Body of pancreas (tissue), 4 donors: ENCODE measurements at places on chromosomes 3 and 15. TPM values are rescaled to one million over a fixed set of nuclear protein-coding genes. Genes with fewer than 3 reads are reported as not detected.

DNA sequence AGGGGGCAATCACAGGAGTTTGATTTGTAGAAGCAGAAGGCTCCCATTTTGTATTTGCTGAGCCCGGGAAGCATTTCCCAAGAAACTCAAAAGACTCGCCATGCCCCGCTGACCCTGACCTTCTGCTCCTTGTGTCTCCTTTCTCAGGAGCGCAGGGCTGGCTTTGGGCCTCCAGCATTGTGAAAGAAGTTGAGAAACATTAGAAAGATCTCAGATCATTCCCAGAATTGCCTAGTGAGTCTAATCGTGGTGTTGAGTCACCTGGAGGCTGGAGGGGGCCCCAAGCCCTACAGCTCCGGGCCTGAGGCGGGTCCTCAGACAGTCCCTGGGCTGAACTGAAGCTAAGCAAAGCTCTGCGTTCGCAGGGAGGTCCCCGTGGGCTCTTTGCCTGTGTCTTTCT, 10.9 kb upstream of the PIGZ start:
- no peaks in the 10 kb centered on the region for H3K36me3 ChIP-seq
- no peak for DNase-seq
- no peak overlapping the region for H3K27ac ChIP-seq
- H3K4me1 ChIP-seq: peaks cover 6% of the 10 kb centered on the region
- H3K27me3 ChIP-seq: no peaks in the 10 kb centered on the region

USF3 gene
- total RNA-seq: 10.5 TPM

TMEM207 gene
- not detected for total RNA-seq

DLL4 gene
- total RNA-seq: 3.6 TPM

DNA sequence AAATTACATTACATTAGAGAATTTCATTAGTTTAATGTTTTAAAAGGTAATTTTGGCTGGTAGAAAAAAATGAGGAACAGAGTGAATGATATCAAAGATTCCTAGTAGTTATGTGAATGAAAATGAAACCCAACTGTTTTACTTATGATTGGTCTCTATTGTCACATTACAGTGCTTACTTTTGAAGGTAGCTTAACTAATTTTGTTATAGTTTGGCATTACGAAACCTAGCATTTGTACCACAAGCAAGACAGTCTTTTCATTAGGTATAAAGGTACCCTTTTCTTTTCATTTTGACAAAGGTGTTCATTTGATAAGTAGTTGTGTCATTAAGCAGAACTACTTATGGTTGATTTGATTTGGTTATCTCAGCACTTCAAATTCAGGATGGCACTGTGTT, 6.9 kb downstream of the SELENOT start:
- peaks cover 2% of the 10 kb centered on the region for H3K36me3 ChIP-seq
- H3K4me1 ChIP-seq: peaks cover 47% of the 10 kb centered on the region
- H3K27ac ChIP-seq: no peak overlapping the region
- no peak for DNase-seq
- no peak overlapping the region for H3K4me3 ChIP-seq

C15orf62 gene
- not detected for total RNA-seq
